ENCODE measurements at places on chromosomes 6 and 20.

GRCh38 chr6:49551078-49551865, 804 bp downstream of the C6orf141 start:
- no peak for DNase-seq

DNA sequence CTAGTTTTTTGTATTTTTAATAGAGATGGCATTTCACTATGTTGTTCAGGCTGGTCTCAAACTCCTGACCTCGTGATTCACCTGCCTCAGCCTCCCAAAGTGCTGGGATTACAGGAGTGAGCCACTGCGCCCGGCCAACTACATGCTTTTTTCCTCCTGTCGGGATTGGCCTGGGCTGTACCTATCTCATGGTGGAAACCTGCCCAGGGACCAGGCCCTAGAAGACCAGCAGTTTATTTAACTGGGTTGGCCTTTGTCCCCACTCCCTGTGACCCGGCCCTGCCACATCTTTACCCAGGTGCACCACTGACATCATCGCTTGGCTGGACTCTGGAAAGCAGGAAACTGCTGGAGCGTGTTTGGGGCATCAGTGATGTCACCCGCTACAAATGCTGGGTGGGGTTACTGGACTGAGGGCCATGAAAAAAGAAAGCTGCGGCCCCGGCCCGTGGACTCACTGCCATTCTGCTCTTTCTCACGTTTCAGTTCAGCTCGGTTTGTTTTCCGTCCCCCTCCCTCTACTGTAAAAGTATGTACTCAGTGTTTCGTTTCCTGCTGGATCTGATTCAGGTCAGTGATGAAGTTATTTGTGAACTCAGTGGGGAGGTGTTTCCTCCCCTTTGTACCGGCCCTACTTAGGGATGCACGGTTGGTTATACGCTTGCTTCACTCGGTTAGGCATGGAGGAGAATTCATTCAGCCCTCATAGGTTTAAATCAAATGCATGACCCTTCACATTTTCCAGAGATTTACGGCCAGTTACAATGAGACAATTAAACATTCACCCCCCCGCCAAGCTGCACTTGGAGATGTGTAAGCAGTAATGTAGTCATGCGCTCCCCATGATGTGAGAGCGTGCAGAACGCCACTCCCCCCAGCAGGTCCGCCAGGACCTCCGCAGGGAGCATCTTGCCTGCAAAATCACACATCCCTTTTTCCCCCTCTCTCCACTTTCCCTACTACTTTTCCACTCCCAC, 179.3 kb downstream of the MTHFD1L start:
- peak; percentile 71 for DNase-seq

DNA sequence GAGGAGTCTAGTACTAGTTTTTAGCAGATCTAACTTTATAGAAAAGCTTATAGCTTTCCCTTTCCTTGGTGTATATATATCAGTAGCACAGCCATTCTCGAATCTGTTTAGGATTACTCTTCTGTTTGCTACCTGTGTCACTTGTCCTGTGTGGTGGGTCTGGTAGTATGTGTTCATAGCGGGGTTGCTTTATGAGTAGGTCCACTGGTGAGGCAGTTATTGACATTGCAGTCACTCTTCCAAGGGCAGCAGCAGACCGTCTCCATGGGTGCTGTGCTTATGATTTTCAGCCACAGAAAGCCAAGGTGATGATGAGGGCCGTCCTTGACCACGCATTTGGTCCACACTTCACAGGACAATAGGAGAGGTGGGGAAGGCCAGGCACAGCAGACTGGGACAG, 171.5 kb downstream of the CDKAL1 start:
- no peak for DNase-seq

DNA sequence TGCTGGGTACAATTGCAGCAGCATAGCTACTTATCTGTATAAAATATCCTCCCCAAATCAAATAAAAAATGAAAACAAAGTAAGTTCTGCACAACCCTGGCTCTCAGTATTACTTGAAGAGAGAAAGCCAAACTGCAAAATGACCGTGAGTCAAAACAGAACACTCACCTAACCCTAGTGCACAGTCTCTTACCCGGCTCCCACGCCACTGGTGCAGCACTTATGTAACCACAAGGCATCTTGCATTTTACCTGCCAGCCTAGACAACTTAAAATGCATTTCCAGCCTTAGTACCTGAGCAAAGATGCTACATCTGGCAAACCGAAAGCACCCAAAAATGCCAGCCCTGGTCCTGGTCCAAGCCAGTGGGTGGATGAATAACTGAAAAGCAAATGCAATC, 12.4 kb upstream of the SIRPB1 start:
- no peak for DNase-seq

Data from lower lobe of right lung (tissue), 2 donors.